ENCODE measurements at places on chromosomes 4 and X. TPM values are rescaled to one million over a fixed set of nuclear protein-coding genes. Genes with fewer than 3 reads are reported as not detected.

DNA sequence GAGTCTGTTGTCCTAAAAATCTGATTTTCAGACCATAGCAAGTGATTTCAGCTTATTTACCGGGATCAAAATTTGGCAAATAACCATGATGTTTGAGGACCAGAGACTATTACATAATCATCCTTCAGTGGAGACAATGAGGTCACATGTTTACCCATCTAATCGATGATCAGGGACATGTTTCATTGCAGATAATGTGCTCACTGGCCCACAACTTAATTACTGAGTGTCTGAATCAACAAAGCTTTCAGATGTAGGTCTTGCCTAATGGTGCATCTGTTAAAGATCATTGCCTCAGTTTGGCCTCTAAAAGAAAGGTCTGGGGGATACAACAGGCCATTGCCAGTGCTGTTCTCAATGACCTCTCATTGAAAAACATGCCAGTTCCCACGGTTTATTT lies 42.8 kb upstream of the KLHL34 start:
- DNase-seq = no peak

- DNase-seq = peak; percentile 62
These were observed 167.5 kb upstream of the MAP3K15 start for GRCh38 chrX:19682712-19683331.

DNA sequence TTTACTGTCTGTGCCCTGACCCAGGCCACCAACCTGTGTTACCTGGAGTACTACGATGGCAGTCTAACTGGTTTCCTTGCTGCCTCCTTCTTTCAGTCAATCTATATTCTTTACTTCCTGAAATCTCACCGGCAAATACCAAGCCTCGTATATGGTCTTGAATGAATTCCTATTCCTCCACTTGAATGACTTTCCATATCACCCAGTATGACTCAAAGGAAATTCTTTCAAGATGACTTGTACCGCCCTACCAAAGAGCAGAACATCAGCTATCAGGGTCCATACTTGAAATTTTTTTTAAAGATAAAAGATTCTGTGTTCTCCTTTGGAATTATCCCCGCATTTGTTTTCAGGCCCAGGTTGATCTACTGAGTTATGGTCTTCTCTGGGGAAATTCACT lies 378.0 kb downstream of the AFF2 start:
- DNase-seq = no peak

- no peak for DNase-seq
These were observed 48.4 kb downstream of the ARHGAP10 start for GRCh38 chr4:147780137-147780777.

GRCh38 chrX:130330146-130330545 lies 9.6 kb upstream of the SLC25A14 start:
- DNase-seq = no peak

The ZNF81 gene
- total RNA-seq = 5.4 TPM

Data from activated T-cell treated with anti-CD3 and anti-CD28 coated beads, Interleukin-2, amount 50 U/mL, for 4 hours (primary cell).